Nucleus accumbens (tissue), 56 donors: ENCODE measurements at places on chromosomes 6 and 20.

DNA sequence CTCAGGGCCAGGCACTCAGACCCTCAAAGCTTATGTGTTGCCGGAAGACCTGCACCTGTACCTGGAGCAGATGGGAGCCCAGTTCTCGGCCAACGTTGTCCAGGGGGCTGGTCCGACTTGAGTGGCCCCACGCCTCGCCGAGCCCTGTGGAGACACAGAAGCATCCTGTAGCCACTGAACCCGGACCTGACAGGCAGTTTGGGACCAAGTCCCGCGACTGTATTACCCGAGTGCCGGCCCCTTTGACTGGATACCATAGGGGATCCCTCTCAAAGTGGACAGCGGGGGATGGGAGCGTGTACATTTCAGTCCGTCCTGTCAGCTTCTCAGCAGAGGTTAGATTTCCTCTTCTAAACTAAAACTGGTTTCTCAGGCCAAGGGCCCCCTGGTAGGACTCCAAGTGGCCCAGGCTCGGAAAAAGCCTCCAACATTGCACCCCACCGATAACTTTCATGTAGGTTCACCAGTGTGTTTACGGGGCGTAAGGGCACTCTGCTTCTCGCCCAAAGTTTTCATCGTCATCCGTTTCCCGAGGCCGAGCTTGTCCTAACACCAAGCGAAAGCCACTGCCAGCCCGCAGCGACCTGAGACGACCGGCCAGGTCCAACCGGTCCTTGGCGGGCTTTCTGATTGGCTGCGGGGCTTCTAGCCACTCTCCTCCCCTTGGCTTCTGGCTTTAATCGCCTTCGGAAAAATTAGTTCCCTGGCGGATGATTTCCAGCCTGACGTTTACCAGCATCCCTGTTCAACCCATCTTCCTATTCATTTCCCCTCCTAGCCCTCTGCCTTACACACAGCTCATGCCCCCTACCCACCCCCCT, 10.8 kb downstream of the SIM1 start:
- DNase-seq = no peak

- DNase-seq = no peak
Measured at GRCh38 chr6:41008011-41008410, 31.0 kb downstream of the UNC5CL start.

DNA sequence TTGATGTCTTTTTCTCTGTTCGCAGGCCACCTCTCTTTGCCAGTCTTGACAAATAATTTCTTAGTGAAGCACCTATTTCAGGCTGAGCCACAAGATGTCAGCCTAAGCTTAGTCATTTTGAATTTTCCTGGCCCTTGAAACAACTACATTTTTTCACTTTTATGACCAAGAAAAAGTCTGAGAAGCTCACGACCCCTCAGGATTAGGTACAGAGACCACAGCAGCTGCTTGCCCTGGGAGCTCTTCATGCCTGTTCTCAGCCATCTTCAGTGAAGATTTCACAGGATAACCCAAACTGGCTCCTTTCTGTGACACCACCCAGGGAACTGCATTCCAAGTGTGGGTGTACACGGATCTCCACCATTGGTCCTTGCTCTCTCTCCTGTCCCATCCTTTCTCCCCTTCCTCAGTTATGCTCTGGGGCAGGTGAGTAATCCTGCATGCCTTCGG, 38.4 kb upstream of the SPTLC3 start:
- no peak for DNase-seq

GRCh38 chr6:20978151-20978614, 443.9 kb downstream of the CDKAL1 start:
- DNase-seq = no peak

GRCh38 chr6:125191916-125192609, 38.5 kb downstream of the TPD52L1 start:
- DNase-seq = no peak

- DNase-seq = no peak
Measured at GRCh38 chr20:54456423-54456822, 19.0 kb upstream of the DOK5 start.

GRCh38 chr20:52219441-52219840, 27.9 kb upstream of the ZFP64 start:
- DNase-seq = no peak

DNA sequence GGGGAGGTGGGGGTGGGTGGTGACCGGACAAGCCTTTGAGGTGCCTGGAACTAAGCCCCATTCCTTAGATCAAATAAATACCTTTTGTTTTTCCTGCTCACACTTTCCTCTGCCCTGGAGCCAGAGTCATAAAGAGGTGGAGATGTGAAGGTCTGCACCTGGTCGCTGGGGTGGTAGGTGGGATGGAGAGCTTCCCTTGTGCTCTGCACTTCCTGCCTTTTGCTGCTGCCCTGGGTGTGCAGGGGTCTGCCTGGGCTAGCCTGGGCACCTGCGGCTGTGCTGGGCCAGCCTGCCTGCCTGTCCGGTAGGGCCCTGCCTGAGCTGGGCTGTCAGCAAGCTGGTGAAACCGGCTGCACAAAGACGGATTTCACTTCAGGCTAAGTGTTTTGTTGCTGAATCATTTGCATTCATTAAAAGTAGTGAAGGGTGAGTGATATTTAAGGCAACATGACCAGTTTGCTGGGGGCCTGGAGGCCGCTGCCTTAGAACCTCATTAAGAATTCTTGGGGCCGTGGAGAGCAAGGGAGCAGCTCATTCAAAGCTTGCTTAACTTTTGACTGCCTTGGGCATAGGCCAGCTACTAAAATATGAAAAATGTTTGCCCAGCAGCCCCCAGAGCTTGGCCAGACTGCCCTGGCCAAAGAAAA, 20.5 kb downstream of the PTK7 start:
- no peak for DNase-seq

DNA sequence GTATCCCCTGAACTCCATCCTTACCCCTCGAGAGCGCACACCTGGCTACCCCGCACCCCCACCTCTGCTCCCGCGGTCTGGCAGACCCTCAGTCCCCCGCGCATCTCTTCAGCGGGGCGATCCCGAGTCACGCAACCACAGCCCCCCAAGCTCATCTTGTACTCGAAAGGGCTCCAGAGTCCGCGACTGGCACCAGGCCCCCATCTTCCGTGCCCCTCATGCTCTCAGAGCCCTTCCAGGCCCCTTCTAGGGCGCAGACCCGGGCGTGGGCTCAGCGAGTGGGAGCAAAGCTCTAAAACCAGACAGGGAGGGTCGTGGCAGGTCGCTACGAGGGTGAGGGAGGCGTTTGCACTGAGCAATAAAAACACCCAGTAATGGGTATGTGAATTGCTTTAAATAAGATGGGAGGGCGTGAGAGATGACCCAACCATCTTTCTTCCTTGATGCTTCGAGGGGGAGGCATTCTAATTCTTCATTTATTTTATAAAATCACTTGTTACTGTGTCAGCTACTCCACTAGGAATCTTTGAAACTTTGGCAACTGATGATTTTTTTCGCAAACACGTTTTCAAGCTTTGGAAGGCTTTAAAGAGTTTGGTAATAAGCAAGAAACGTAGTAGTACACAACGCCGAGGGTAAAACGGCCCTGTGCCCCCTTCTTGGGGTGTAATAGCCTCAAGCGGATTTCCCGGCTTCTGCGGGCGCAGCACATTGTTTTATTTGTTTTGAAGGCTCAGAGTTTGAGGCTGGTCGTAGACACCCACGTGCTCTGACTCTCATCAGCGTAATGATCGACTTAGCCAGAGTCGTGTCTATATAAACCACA, 42.6 kb upstream of the SUPT3H start:
- no peak for DNase-seq

DNA sequence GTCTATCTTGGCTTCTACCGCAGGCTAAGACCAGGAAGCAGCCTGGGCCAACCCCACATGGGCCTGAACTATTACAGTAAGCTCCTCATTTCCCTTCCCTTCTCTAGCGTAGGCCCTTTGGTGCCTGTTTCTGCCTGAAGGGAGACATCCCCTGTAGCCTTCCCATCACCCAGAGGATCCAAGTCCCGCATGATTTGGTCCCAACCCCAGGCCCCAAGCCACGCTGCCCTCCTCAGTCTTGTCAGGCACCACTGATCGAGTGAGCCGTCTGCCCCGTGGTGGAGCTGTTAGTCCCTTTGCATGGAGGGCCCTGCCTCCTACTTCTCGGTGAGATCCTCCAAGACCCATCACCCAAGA, 46.4 kb downstream of the EBF4 start:
- DNase-seq = no peak

DNA sequence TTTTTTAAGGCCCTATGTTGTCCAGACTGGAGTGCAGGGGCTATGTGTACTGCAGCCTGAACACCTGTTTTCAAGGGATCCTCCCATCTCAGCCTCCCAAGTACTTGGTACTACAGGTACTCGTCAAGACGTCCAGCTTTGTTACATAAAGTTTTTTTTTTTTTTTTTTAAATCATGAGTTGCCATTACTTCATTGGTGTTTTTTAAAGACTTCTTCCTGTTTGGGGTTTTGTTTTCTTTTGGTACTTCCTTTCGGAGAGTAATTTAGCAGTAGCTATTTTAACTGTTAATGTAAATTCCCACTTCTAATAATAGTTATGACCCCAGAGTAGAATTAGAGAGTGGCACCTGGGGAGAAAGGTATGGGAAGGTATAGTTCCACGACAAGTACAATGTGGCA, 10.5 kb downstream of the ZNFX1 start:
- no peak for DNase-seq

GRCh38 chr6:101401792-101402621, 8.5 kb downstream of the GRIK2 start:
- DNase-seq = peak; percentile 45

GRCh38 chr6:109458774-109459531, 3.4 kb upstream of the MICAL1 start:
- no peak for DNase-seq

DNA sequence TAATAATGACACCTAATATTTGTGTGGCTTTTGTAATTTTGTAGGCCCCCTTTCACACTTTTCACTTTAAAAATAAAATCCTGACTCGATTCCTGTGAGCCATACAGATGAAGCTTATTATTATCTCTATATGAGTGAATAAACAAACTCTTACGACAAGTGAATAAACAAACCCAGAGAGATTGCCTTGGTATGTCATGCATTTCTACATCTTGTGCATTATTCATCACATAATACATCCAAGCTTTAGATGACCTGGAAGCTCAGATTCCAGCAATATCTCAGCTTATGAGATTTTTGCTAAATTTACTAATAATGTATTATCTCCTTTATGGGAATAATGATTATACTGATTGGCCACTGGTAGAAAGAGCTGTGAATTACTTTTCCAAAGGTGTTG, 248.2 kb downstream of the TBX18 start:
- no peak for DNase-seq

GRCh38 chr6:111667931-111668330, 62.3 kb upstream of the TRAF3IP2 start:
- no peak for DNase-seq

DNA sequence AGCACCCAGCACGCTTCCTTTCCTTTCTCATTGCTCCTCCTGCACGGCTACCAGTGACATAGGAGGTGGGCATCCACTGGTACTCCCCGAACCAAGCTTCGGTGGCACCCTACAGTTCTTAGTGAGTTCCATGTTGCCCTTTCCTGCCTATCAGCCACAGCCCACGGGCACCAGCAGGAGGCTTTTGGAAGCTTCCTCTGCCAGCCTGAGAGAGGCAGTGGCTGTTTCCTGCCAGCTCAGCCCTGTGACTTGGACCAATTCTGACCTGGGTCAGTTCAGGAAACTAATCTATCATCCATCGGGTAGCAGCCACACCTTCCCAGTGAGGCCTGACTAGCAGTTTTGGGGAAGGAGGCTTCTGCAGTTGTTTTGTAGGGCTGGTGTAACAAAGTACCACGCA, 176.4 kb upstream of the UST start:
- no peak for DNase-seq

GRCh38 chr20:38115896-38116295, 49.2 kb downstream of the TGM2 start:
- DNase-seq = no peak

GRCh38 chr20:16573001-16573965, at the start of gene KIF16B:
KIF16B (minus strand) TSS chr20:16573448; CDS start chr20:16573275, 173 bp downstream.
- DNase-seq = peak; percentile 75

DNA sequence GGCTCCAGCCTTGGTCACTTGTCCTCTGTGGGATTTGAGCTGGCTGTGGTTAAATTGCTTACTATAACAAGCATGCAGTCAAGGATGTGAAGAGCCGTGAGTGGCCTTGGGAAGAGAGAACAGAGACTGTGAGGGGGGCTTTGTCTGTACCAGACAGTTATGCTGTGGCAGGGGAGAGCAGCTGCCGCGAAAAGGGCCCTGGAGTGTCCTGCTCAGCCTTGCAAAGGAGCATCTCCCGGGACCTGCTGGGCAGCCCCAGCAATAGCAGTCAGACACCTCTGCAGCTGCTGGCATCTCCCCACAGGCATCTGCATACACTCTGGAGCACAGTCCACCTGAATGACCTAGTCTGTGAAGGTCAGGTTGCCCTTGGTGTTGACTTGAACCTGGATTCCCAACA, 6.3 kb downstream of the EBF4 start:
- no peak for DNase-seq

- DNase-seq = no peak
Measured at GRCh38 chr6:125020385-125020784, 58.1 kb downstream of the RNF217 start.

- no peak for DNase-seq
Measured at GRCh38 chr6:7728855-7729590, 3.1 kb downstream of the BMP6 start.

- DNase-seq = no peak
Measured at GRCh38 chr20:18909254-18909653, 95.7 kb downstream of the SCP2D1 start.

- DNase-seq = no peak
Measured at GRCh38 chr6:138907167-138907566, 80.9 kb downstream of the REPS1 start.

DNA sequence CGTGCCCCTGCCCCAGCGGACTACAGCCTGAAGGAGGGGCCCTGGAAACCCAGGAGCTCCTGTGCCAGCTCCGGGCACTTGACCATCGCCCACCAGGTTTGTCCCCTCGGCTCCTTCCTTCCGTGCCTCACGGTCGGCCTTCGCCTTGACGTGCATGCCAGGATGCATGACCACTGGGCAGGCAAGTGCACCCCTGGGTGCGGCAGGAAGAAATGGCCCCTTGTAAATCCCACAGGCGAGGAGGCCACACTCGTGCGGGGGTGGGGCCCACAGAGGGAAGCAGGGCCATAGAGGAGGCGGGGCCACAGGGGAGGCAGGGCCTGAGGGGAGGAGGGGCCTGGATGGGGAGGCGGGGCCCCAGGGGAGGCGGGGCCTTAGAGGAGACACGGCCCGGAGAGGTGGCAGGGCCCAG, 81.7 kb downstream of the YTHDF1 start:
- DNase-seq = no peak

- no peak for DNase-seq
Measured at GRCh38 chr6:140830666-140831065, 1302.1 kb upstream of the GJE1 start.
